Amniotic stem cell (primary cell): ENCODE measurements at places on chromosomes 3 and 15.

DNA sequence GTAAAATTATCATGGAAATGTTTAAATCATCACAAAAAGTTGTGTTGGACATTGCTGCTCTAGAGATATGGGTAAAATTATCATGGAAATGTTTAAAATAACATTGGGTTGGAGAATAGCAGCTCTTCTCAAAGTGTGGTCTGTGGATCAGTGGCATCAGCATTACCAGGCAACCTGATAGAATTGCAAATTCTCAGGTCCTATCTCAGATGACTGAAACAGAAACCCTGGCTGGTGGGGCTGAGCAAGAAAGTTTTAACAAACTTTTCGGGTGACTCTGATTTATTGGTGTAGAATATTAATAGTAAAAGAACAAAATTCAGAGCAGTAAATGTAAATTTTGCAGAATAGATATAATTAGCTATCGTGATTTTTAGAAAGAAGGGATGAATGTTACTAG lies 28.9 kb downstream of the NXPE3 start:
- no peak for DNase-seq

GRCh38 chr3:43817825-43818224 lies 127.1 kb downstream of the ABHD5 start:
- DNase-seq: no peak

DNA sequence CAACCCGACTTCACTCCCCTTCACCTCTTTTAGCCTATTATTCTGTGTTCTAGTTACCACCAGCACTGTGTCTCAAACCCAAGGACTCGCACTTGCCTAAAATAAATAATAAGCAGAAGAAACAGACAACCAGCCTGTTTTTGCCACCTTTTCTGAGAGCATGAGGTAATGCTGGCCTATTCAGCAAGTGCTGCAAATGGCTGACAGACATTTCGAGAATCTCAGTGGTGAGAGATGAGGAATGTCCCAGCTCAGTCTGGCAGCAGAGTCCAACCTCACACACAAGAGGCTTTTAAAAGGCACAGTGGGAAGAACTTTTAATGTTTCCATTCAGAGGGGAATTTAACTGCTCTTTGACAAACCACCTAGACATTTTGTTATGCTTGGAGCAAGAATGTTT lies 143.3 kb upstream of the GMNC start:
- no peak for DNase-seq

DNA sequence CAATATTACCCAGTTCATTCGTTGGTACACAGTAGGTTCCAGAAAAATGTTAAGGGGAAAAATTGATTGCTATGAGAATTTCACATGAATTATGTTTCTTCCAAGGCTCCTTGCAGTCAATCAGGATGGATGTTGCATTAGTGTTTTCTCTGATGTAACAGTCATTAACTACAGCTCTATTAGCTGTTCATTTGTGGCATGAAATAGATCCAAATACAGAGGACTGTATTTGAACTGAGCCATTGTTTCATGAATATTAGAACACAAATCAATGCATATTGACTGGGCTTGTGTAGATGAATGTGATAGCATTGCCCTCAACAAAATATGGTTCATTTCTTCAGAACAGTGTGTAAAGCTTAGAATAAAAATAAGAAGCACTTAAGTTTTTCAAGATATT lies 203.0 kb upstream of the SGO1 start:
- DNase-seq: no peak

- no peak for DNase-seq
These were observed 109.5 kb downstream of the CGGBP1 start for GRCh38 chr3:87949189-87949878.

DNA sequence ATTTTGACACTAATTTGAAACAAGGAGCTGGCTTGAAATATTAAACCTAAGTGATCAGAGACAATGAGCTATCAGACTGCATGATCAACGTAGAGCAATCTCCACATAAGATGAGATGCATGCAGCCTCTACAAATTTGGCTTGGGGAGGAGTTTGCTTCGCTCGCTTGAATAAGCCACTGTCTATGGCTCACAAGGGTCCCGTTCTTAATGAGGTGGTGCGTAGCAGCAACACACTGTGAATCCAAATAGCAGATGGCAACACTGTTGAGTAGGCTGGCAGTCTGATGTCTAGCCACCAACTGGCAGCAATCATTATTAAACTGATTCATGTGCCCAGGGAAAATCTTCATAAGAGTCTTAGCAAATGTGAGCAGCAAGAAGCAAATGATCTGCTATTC lies 125.4 kb upstream of the CCDC54 start:
- DNase-seq: no peak

GRCh38 chr3:190444576-190445145 lies 5.0 kb downstream of the TMEM207 start:
- no peak for DNase-seq
